ENCODE measurements at places on chromosomes 12 and 14. TPM values are rescaled to one million over a fixed set of nuclear protein-coding genes. Genes with fewer than 3 reads are reported as not detected.
A peak's percentile ranks its signal among the peaks of the same experiment; 100 is the strongest.

KLRK1 gene
- 1.7 TPM for total RNA-seq

GRCh38 chr12:58425481-58426392 is 484.4 kb downstream of the ATP23 start:
- peak; percentile 56 for DNase-seq

GRCh38 chr12:130981074-130981742 is 27.5 kb downstream of the ADGRD1 start:
- DNase-seq, result no peak

- no peak for DNase-seq
Measured at GRCh38 chr12:101653503-101653902, 43.9 kb upstream of the CHPT1 start.

CAND1 gene
- total RNA-seq, result 165 TPM

GRCh38 chr12:41652981-41653380 is 464.9 kb downstream of the PDZRN4 start:
- DNase-seq, result no peak

GRCh38 chr14:59294662-59294992 is 106.2 kb downstream of the DAAM1 start:
- no peak for DNase-seq

DNA sequence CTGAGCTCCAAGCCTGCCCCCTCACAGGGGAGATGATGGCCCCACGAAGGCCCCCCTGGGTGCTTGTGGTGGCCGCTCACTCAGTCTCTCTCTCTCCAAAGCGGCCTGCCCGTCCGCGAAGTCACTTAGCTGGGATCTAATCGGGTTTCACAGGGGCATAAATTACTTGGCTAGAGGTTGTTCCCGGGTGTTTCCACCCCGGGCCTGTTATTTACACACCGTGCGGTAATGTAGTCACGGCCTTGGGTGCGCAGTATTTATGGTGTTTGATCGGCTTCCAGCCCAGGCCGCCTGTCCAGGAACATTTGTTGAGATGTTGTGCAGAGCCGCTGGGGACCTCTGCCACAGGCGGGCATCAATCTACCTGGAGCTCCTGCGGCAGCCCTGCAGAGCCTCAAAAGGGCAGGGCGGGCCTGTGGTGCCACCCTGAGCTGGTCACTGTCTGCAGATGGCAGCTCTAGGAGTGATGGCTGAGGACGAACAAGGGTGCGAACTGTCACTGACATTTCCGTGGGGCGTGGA is 91.2 kb downstream of the KIF26A start:
- no peak for DNase-seq

SLCO1B3 gene
- total RNA-seq, result not detected

- DNase-seq, result no peak
Measured at GRCh38 chr14:54451961-54452360, 10.8 kb upstream of the CNIH1 start.

DNA sequence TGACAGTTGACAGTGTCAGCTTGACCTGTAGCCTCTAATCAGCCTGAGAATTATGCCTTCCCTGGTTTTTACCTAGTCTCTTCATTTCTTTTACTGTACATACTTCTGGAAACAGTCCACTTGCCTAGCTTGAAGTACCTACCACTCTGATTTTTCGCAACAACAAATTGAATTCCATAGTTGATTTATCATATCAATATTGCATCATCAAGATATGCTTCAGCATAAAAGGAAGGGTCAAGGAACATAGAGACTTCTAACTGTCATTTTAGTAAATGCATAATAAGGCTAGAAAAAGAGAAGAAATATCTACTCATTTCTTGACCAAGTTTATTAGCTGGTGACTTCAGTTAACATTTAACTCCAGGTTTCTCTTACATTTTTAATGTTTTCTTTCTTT is 174.2 kb upstream of the FAR2 start:
- DNase-seq, result no peak

- DNase-seq, result no peak
Measured at GRCh38 chr12:57541717-57542116, 5.3 kb downstream of the DCTN2 start.

PPP1R13B gene
- 42.4 TPM for total RNA-seq

SOCS2 gene
- 30.7 TPM for total RNA-seq

DNA sequence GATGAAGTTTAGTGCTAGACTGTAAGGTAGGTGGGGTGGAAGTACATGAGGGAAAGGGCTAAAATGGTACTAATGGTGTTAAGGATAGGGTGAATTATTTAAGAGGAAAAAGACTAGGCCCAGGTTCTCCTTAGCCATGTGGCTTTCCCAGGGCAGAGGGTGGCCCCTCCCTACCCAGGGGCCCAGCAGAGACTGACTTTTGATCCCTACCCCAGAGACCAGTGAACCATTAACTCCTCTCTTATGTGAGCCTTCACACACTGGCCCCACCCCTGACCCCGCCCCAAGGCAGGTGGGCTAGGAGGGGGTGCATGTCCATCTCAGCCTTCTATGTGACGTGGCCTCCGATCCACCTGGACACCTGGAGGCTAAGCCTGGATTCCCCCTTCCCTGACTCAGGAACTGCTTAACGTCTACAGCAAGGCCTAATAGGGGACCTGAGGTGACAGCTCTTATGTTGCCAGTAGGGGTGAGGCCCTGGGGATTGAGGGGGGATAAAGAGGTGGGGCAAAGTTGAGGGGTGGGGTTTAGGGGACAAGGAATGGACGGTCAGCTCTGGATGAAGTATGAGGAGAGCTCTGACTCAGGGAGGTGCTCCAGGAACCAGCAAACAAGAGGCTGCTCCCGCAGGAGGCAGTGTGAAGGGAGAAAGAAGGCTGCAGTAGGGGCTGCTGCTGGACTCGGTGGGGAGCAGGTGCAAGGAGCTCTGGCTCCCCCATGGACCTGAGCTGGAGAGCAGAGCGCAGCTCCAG is 757 bp downstream of the SLC39A5 start:
- no peak for DNase-seq
